ENCODE measurements at places on chromosomes 1 and 21.

- DNase-seq: no peak
These were observed 32.3 kb downstream of the PRDM16 start for GRCh38 chr1:3101124-3101939.

GRCh38 chr1:44784094-44785028 is 3.6 kb downstream of the BEST4 start:
- DNase-seq: no peak

DNA sequence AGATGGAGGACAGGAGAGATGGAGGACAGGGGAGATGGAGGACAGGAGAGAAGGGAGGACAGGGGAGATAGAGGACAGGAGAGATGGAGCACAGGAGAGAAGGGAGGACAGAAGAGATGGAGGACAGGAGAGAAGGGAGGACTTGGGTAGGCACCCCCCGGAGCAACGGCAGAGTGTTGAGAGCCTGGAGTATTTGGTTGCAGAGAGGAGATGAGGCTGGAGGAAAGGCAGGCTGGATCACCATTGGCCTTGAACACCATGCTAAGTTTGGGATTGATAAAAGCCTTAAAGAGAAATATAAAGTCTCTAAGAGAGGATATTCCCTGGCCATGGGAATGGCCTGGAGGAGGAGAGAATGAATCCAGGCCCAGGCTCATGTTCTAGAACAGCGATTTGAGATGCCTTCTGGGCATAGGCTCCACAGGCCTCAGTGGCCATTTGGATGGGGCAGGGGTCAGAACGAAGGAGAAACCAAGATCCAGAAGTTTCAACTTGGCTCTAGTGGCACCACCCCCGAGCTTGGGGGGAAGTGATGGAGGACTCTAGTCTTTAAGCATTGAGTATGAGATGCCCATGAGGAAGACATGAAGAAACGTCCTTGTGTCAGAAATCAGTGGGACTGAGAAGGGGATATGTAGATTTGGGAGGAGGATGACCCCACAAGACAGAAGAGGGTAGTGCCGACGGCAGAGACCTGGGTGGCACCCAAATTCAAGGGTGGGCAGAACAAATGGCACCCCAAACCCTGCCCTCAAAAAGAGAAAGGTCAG is 47.9 kb upstream of the EDN2 start:
- DNase-seq: no peak

- DNase-seq: no peak
These were observed 5.9 kb downstream of the NID1 start for GRCh38 chr1:236059011-236059410.

DNA sequence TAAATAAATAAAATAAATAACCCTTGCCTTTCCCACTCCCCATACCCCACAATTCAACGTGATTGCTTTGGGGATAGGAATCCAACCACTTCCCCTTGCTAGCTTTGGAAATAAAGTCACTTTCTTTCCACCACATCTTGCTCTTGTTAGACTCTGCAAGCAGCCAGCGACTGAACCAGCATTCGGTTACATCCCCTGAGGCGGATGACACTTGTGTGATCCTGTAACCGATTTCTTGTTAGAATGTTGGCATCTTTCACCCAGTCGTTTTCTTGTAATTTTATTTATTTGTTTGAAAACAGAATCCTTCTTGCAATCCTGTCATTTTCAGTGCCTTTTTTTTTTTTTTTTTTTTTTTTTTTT is 1.6 kb upstream of the IFNGR2 start:
- no peak for DNase-seq

DNA sequence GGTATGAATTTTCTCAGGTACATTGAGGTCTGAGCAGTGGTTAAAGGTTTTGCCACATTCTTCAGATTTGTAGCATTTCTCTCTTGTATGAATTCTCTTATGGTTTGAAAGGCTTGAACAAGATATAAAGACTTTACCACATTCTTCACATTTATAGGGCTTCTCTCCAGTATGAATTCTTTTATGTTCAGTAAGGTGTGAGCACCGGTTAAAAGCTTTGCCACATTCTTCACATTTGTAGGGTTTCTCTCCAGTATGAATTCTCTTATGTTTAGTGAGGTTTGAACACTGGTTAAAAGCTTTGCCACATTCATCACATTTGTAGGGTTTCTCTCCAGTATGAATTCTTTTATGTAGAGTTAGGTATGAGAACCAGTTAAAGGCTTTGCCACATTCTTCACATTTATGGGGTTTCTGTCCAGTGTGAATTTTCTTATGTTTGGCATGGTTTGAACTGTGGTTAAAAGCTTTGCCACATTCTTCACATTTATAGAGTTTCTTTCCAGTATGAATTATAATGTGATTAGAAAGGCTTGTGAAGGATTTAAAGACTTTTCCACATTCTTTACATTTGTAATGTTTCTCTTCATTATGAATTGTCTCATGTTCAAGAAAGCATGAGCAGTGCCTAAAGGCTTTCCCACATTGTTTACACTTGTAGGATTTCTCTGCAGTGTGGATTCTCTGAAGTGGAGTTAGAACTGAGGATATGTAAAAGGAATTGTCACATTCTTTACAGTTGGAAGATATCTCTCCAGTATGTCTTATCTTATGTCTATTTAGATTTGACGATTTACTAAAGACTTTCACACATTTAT is 18.4 kb upstream of the ZNF124 start:
- DNase-seq: no peak

- no peak for DNase-seq
These were observed 19.0 kb downstream of the GNG12 start for GRCh38 chr1:67814121-67814772.

GRCh38 chr21:16454399-16454798 is 724.6 kb downstream of the USP25 start:
- no peak for DNase-seq

- no peak for DNase-seq
These were observed 705 bp upstream of the SLC50A1 start for GRCh38 chr1:155134880-155135414.

DNA sequence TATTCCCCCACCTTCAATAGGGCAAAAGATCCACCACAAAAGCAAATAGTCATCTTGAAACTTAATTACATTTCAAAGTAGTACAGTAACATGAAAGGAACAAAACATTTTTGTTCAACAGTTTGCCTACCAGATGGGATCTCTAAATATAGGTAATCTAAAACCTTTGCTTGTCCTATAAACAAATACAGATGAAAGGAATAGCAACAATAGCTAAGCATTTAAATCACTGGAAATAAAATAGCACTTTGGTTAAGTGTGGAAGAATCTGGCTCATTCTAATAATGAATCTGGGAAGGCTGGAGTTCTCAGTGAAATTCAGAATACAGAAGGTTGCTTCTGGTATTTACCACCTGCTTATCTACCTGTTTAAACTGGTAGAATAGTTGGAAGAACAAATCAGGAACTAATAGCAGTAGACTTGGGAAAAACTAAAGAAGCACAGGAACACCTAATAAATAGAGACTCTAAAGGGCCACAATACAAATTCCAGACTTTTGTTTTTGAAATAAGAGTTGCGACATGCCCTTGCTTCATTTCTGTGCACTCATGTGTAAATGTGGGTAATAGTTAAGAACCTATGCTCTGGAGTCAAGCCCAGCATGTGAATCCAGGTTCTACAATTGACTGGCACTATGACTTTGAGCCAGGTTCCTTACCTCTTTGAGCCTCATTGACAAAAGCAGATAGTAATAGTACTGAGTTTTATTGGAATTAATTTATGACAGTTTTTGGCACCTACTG is 2.3 kb upstream of the LYPLAL1 start:
- no peak for DNase-seq

DNA sequence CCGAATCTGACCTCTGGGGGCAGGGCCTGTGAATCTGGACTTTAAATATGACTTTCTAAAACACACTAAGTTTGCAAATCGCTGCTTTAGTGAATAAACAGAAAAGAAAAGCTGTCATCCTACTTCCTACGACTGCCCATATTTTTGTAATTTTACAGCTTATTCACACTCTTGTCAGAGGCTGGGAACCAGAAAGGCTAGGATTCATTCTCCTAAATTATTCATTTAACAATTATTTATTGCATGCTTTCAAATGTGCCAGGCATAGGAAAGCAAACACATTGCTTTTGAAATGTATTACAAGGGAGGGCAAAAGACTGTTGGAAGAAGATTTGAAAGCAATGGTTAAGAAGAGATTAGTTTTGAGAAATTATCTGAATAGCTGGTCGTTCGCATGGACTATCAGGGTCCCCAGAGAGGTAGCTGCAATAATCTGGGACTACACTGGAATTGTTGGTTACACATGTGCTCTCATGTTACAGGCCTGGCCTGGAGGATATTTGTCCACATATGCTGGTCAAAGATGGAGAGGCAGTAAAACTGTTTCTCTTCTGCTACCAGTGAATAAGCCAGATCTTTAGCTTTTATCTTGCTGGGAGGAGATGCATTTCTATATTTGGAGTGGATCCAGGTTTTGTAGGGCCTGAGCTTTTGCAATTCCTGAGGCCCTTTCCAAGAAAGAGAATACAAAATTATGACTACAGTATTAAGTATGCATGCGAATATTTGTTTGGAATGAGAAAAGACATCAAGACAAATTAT is 29.6 kb upstream of the SFPQ start:
- no peak for DNase-seq
